ENCODE measurements at places on chromosomes 1 and 21.

GRCh38 chr1:237910834-237911233 lies 20.1 kb upstream of the ZP4 start:
- DNase-seq = no peak

- no peak for DNase-seq
These were observed 47.9 kb upstream of the RUNX1 start for GRCh38 chr21:35096959-35097358.

- no peak for DNase-seq
These were observed 167.7 kb downstream of the RUNX1 start for GRCh38 chr21:34881421-34881820.

- DNase-seq = no peak
These were observed 102.3 kb upstream of the TMPRSS2 start for GRCh38 chr21:41610042-41610839.

DNA sequence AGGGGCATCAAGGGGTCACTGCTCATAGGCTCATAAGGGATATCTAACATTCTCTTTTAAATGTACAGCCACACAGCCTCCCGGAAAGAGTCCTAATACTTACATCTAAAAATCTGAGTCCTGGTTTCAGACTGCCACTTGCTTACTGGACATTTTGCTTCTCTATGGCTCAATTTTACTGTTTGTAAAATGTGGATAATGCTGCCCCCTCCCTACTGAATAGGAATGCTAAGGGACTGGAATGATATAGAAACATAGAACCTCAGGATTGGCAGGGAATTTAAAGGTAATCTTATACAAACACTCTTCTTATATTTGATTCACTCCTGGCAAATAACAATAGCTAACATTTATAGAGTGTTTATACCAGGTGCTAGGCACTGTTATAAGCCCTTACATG lies 910 bp upstream of the TNR start:
- no peak for DNase-seq

DNA sequence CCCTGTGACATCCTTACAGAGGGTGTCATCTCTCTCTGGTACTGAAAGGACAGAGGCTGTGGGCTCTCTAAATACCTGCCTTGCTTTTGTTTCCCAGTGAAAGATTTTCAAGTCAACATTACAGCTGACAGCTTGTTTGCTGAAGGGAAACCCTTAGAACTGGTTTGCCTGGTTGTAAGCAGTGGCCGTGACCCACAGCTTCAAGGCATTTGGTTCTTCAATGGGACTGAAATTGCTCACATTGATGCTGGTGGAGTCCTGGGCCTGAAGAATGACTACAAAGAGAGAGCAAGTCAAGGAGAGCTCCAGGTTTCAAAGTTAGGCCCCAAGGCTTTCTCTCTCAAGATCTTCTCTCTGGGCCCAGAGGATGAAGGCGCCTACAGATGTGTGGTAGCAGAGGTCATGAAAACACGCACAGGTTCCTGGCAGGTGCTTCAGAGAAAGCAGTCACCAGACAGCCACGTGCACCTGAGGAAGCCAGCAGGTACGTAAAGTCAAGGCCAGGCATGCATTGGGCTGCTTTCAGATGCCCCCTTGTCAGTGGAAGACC lies 11.8 kb downstream of the CD101 start:
- no peak for DNase-seq

DNA sequence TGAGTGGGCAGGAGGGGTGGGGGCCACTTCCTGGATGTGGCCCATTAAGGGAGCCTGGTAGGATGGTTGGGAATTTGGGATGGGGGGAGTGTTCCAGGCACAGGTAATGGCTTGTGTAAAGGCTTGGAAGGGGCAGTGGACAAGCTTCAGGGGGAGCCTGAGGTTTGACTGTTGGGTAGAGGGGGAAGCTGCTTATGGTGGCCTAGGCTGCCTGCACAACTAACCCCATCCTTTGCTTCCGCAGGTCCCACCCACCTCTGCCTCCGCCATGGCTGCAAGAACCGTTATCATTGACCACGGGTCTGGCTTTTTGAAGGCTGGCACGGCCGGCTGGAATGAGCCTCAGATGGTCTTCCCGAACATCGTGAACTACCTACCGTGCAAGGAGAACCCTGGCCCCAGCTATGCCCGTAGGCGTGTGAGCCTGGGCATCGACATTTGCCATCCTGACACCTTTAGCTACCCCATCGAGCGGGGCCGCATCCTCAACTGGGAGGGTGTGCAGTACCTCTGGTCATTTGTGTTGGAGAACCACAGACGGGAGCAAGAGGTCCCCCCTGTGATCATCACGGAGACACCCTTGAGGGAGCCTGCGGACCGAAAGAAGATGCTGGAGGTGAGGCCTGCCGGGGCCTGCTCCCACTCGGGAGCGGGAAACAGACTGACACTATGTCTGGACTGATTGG lies 67.8 kb downstream of the ACTL8 start:
- no peak for DNase-seq

DNA sequence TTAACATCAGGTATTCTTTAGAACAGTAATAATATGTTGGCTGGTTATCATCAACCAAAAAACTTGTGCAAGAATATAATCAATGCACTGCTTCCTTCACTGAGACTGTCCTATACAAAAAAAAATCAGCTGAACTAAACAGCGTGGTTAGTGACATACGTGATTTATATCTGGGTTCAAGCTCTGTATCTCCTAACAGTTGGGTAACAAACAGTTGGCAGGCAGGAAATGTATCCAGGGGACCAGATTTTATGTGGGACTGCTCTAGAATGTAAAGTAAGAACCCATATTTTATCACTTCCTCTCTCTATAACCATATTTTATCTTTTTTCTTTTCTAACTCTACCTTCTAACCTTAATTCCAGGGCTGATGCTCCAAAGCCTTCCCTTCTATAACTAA lies 8.0 kb downstream of the ACBD6 start:
- DNase-seq = no peak

- no peak for DNase-seq
These were observed 542.6 kb downstream of the ADGRL2 start for GRCh38 chr1:82343381-82343780.

GRCh38 chr1:57111175-57111574 lies 145.4 kb upstream of the C8B start:
- no peak for DNase-seq

DNA sequence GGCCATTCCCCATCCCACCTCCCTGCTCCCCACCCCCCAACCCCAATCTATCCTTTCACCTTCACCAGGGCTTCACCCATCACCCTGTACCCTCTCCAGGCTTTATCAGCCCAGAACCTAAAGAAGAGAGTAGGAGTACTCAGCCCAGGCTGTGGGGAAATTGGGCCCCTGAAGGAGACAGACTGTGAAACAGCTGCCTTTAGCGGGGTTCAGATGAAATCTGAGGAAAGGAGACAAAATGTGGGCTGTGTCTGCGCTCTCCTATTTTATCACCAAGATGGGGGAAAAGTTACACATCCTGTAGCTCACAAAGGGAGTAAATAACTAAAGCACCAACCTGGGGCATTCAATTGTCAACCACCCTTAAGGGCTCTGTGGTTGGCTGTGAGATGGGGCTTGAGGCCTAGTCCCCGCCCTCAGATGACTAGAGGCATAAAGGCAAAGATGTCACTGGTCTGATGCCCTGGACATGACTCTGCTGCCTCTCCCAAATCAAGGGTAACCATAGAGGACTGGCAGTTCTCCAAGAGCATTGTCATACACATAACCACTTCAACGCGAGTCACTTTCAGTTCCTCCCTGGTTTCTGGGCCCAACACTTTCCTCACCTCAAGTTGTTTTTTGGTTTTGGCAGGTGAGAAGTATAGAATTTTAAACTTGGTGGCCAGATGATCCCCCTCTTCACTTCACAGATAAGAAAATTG lies 30.0 kb downstream of the SLC27A3 start:
- DNase-seq = peak; percentile 78

DNA sequence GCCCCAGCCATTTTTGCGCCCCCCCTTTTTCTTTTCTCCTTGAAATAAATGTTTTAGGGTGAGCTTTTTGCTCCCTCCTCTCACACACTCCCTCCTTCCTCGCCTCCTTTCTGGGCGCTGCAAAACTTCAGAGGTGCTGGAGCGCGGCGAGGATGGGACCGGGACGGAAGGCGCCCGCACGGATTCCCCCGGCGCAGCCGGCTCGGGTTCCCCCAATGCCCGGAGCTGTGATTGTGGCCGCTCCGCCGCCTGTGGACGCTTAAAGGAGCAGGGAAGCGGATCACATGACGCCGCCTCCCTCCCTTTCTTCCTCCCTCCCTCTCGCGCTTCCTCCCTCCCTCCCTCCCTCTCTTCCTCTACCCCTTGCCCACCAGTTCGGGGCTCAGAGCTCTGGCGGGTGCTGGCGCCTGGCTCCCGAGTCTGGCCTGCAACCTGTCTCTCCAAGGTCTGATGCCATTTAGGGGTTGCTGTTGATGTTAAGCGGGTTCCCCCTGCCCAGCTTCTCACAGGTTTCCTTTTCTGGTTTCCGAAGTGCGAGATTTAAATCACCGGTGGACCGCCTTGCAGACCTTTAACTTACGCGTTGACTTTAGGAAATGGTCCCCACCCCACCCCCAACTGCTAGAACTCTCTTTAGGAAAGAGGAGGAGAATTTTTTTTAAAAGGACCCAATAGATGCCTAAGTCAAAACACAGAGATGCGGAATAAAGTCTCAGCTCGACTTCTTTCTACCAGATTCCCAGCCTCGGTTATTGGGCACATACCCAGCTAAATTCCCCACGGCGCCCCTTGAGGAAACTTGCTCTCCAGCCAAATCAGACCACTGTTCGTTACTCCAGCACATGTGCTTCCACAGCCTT lies at the start of gene WLS:
TSS of gene WLS (minus strand) at position 235 of the 860 bp plus-strand sequence. CDS start at position 11, 224 bp downstream.
- DNase-seq = peak; percentile 61

DNA sequence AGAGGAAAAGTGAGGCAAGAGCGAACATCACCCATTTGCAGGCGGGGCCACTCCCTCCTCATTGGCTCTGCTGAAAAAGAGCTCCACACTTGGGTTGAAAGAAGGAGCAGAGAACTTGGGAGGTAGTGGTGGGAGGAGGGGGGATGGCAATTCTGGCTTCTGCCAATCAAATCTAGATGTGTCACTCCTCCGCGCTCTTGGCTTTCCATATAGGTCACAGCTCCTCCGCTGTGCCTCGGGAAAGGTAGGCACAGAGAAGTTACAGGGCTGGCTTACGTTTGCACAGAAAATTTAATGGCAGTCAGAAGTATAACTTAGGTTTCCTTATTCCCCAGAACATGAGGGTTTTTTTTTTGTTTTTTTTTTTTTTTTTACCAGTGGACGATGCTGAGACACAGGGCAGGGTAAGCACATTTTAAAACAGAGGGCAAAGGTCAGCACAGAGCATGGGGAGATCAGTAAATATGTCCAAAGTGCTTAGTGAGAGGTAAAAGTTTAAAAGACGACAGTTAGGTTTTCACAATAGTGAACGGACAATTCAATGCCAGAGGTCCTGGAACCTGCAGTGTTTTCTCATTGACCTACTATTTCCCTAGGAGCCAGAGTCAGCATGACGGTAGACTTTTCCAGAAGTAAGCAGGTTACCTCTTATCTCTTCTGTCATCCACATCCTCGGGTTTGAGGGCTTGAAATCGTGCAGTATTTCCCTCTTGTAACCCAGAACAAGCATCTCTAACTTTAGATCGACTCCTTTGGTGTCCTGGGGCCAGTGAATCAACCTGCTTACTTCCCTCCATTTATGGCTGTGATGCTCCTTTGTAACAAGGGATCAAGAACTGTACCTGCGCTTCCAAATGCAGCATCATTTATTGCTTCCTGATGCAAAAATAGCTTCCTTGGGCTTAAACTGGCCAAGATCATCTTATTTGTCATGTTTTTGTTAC lies 258.9 kb upstream of the PROX1 start:
- no peak for DNase-seq

GRCh38 chr1:18557621-18558465 lies 72.8 kb upstream of the PAX7 start:
- DNase-seq = no peak

- no peak for DNase-seq
These were observed 31.2 kb downstream of the ANGPTL3 start for GRCh38 chr1:62628506-62628905.

- DNase-seq = no peak
These were observed 4.8 kb downstream of the FAM3B start for GRCh38 chr21:41321211-41321907.

GRCh38 chr1:91676030-91676429 lies 175.4 kb downstream of the CDC7 start:
- DNase-seq = no peak

DNA sequence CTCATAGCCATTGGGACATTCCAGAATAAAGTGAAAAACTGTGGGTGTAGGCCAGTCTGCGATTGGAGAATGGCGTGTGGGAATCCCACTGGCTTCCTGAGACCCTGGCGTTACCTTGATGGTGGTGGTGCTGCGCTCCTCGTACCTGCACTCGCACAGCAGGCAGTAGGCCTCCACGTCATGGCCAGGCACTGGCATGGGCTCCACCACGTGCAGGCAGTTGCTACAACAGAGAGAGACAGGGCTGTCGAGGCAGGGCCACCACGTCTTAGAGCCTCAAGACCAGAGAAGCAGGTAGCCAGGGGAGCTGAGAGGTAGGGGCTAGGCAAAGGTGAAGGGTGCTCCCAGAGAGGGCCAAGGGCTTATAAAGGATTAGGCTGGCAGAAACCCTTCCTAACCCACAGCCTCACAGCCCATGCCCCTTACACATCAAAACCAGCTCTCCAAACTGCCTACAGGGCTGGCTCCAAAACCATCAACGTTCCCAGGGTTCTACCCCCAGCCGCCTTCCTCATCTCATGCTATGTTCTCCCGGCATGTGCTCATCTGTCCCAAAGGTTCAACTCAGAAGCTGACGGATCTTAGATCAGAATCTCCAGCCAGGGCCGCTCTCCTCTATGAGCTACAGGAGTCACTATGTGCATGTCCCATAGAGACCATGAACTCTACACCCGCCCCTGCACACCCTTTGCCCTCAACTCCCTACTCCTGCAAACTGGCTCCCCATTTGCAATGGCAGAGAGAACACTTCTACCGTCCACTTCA lies 7.5 kb downstream of the TMEM9 start:
- DNase-seq = no peak

DNA sequence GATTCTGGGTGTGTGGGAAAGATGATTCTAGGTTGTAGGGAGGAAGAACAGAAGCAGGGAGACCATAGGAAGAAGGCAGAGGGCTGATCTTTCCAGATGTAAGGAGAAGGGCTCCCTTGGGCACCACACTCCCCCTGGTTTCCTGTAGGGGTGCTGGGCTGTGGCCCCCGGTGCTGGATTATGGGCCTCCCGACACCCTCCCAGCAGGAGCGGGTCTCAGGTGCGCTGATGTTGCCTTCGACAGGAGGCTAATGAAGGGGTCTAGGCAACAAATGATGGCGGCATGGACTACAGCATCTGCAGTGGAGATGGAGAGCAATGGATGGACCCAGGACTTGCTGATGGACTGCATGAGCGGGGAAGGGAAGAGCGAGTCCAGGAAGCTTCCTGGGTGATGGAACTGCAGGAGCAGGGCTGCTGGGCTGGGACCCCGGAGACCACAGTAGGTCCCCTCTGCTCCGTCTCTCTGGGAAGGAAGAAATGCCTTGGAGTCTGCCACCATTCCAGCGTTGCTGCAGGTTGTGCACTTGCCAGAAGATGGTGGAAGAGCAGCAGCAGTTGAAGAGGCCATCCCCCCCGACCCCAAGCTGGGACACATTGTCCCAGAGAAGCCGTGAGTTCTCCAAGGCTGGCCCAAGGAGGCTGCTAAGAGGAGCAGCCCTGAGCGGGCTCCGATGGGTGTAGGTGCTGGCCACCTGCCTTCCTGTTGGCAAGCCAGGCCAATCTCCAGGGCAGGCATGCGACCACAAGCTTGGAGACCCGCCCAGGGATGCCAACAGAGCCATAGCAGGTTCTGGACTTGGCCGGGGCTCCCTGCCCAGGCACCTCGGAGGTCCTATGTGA lies 95.4 kb upstream of the VAMP3 start:
- no peak for DNase-seq
